NCI-H345 (cell line): ENCODE measurements at places on chromosomes 6 and 20.

GRCh38 chr20:3716195-3716834 lies 3.9 kb upstream of the SIGLEC1 start:
- peak; percentile 61 for DNase-seq

- DNase-seq: no peak
These were observed 20.1 kb downstream of the REV3L start for GRCh38 chr6:111462770-111463391.

- no peak for DNase-seq
These were observed 54.5 kb downstream of the SULF2 start for GRCh38 chr20:47730744-47731143.

GRCh38 chr6:149962461-149963211 lies 1.1 kb upstream of the ULBP1 start:
- DNase-seq: no peak

DNA sequence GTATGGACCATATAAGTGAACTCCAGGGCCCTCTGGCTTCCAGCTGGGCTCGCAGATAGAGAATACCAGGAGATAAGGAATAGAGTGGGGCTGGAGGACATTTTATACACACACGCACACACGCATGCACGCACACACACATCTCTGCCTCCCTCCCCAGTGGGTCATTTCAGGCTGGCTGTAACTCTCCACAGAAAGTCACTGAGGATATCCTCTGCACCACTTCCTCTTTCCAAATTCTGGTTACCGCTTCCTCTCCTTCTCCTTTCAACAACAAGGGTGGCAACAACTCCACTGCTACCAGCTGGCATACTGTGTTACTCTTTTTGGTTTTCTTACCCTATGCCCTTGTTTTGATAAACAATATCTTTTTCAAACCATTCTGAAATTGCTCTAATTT lies 280.2 kb downstream of the COL12A1 start:
- DNase-seq: no peak

DNA sequence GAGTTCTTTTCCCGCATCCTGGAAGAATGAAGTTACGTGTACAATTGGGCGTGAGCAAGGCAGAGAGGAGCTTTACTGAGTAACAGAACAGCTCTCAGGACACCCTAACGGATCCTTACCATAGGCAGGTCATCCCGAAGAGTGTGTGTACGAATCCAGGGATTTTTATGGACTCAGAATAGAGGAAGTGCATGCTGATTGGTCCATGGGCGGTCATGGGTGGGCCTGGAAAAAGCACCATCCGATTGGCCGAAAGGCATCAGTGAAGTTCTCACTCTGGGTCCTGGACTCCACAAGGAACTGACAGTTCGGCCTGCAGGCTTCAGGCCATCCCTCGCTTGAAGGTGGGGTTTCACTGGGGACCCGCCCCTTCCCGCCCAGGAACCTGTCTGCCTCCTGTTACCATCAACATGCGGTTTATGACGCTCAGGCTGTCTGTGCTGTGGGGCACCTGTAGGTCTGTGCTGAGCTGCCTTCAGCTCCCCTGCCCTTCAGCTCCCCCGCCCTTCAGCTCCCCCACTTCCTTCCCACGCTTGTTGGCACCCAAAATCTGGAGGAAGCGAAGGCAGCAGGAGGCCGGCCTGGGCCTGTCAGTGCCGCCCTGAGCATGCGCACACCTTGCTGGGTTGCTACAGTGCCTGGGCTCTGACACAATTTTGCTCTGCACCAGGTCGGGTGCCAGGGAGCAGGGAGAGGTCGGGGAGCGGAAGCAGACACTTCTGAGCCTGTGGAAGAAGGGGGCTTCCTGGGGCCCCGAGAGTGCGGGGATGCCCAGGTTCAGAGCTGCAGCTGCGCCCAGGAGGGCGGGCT lies 57.9 kb upstream of the MANEA start:
- DNase-seq: no peak

GRCh38 chr6:101302593-101302992 lies 90.9 kb upstream of the GRIK2 start:
- no peak for DNase-seq

DNA sequence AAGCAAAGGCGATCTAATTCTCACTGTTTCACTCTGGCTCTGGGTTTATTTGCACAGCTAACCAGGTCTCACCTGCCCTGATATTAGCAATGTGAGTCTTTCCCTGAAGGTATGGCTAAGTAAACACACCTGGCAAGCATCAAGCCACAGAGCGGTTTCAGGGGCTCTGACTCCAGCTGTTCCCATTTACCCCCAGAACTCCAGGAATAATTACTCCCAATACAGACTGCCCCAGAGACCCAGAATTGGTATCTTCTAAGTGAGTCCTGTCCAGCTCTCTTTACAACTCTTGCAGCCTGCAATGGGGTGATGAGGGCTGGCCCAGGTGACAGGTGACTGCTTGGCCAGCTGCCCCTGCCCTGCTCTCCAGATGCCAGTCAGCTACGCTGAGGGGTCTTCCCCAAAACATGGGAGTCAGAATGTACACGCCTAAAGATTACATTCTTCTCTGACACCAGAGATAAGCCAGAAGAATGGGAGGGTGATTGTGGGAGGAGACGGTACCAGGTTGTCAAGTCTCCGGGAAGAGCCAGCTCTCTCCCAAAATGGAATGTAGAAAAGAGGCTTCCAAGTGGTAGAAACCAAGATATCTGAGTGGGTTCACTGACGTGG lies 4.9 kb upstream of the LRRN4 start:
- DNase-seq: peak; percentile 73

- DNase-seq: no peak
These were observed 5.5 kb downstream of the SMPD2 start for GRCh38 chr6:109446072-109446471.

DNA sequence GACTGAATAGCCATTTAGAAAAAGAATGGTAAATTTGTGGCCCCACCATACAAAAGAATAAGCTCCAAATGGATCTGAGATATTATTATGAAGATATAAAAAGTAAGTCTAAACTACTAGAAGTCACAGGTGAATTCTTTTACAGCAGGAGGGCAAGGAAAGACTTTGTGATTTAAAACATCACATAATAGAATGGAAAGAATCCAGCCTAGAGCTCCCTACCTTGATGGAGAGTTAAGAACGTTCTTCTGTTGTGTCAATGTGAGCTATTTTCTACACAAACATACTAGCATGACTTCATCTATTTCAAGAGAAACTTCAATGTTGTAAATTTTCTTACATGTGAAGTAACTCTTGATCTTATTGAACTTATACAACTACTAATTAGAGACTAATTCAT lies 100.0 kb upstream of the NRSN1 start:
- DNase-seq: no peak

DNA sequence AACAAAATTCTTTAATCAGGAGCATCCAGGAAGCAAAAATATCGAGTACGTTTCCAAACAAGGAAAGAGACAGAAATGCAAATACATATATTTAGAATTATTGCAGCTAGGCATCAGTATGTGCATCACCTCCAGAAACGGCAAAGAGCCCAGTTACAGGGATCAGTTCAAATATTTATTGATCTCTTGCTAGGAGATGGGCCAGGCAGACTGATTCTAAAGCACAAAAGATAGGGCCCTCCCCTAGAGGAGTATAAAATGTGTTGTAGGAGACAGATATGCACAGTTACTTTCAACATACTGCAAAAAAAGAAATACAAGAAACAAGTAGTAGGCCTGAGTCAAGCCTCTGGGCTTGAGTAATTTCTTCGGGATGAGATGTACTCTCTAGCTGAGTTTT lies 80.7 kb upstream of the NHSL1 start:
- no peak for DNase-seq

DNA sequence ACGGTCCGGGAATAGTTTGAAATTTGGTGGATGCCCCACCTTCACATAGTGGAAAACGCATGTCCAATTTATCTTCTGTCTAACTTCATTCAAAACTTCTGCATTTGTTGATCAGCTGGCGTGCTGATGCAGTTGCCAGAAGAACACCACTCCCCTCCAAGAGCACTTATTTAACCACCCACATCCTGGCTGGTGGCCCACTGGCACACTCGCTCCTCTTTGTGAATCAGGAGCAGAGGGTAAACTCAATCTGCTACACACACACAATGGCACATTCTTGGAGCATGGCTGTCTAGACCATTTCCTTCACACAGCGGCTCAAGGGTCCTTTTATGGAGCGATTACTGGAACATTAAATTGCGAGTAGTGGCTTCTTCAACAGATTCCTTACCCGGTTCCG lies 55.1 kb upstream of the CEP162 start:
- DNase-seq: no peak

DNA sequence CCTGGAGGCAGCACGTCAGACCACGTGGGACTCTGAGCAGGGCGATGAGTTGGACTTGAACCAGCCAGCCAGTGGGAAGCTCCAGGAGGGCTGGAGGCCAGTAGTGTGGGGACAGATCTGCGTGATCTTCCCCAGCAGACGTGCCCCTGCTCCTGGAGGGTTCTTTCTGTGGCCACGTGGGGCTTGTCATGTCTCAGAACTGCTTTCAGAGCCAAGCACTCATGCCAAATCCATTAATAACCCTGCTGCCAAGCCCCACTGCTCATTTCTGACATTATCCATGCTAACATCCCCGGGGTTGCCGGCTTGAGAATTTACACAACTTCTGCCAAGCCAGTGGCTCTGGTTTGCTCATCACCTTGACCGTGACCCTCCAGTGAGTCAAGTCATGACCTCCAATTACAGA lies 38.3 kb downstream of the SIRPA start:
- no peak for DNase-seq

DNA sequence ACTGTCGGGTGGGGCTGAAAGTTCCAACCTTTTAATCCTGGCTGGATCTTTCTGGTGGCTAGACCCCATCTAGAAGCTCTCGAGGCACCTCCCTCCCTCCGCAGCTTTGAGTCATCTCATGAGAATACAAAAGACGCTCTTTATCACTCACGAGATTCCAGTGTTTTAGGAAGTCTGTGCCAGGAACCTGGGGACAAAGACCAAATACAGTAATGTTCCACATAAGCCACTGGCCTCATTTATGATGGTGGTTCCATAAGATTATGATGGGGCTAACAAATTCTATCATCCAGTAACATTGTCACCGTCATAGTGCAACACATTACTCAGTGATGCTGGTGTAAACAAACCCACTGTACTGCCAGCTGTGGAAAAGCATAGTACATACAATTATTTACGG lies 48.7 kb downstream of the NCOA7 start:
- no peak for DNase-seq

GRCh38 chr20:23513164-23513563 lies 22.2 kb downstream of the CST8 start:
- DNase-seq: no peak

DNA sequence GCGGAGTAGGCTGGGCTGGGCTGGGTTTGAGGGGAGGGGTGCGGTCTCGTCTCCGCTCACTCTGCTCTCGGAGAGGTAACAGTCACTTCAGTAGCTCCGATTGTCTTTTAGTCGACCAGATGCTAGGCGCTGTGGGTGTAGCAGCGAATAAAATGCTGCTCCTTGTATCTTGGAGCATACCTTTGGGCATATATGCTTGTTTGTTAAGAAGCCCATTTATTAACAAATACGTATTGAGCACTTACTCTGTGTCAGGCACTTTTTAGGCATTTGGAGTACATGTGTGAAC lies 545 bp downstream of the ACTR5 start:
- DNase-seq: peak; percentile 69

GRCh38 chr6:56387621-56388414 lies 140.4 kb upstream of the COL21A1 start:
- DNase-seq: peak; percentile 83

- DNase-seq: no peak
These were observed at the start of gene CTSZ for GRCh38 chr20:59006864-59007664. TSS of gene CTSZ (minus strand) at chr20:59007254. CDS start at chr20:59007128, 126 bp downstream.

DNA sequence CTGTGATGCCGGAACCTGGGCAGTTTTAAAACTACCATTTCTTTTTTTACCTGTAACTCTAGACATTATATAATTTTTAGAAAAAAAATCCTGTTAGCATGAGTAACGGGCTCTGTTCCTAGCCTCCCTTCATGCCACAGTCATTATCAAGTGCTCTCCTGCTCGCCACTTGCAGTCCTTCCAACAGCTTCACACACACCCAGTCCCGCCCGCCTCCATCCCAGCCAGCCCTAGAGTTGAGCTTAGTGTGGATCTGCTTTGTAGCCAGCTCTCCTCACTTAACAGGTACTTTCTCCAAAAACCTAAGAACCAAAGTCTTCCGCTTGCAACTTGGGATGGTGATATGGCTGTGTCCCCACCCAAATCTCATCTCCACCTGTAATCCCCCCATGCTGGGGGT lies 51.5 kb downstream of the EZR start:
- DNase-seq: no peak

GRCh38 chr20:18412221-18412901 lies 54.5 kb downstream of the DZANK1 start:
- DNase-seq: no peak

DNA sequence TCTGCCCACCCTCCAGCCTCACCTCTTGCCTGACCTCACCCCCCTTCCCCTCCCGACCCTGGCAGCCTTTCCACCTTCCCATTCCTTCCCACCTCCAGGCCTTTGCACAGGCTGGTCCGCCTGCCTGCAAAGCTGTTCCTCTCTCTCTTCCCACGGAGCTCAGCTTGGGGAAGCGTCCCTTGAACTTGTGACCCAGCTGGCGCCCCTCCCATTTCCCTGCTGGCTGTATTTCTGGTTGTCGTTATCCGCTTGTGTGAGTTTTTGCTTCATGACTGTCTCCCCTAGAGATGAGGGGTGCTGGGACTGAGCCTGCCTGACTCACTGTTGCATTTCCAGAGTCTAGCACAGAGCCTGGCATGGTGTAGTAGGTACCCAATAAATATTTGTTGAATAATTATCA lies 32.5 kb downstream of the VSTM2L start:
- DNase-seq: no peak

DNA sequence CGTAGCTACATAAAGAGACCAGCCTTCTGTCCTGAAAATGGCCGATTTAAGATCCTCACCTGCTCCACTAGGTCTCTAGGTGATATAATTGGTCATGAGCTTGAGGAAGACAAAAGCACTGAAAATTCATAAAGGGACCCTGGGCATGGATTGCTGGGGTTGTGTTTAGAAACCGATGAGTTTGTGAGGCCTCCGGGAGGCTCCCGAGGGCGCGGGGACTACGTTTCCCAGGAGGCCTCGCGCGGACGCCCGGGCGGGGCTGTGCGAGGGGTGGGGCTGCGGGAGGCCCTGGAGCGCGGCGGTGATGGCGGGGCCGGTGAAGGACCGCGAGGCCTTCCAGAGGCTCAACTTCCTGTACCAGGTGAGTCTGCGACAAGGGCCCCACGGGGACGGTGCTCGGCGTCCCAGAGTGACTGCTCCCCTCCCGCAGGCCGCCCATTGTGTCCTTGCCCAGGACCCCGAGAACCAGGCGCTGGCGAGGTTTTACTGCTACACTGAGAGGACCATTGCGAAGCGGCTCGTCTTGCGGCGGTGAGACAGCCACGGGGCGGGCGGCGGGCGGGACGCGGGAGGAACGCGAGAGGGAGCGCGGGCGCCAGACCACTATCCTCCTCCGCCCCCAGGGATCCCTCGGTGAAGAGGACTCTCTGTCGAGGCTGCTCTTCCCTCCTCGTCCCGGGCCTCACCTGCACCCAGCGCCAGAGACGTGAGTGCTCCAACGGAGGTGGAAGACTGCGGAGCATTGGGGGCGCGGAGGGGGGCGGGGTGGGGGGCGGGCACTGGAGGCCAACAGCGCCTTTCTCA lies at the start of gene RPP21:
TSS of gene RPP21 (plus strand) at position 289 of the 804 bp plus-strand sequence. CDS start at position 305, 16 bp downstream.
- peak; percentile 87 for DNase-seq

- DNase-seq: no peak
These were observed 84.9 kb downstream of the BTBD9 start for GRCh38 chr6:38554700-38555413.
